Stimulated activated CD4-positive, alpha-beta T cell treated with anti-CD3 and anti-CD28 coated beads, Interleukin-4, amount 100 ng/mL, for 1 hour (primary cell): ENCODE measurements at places on chromosomes 2 and 18.

- DNase-seq: no peak
Observed at GRCh38 chr2:54063967-54064535, 51.4 kb upstream of the ACYP2 start.

DNA sequence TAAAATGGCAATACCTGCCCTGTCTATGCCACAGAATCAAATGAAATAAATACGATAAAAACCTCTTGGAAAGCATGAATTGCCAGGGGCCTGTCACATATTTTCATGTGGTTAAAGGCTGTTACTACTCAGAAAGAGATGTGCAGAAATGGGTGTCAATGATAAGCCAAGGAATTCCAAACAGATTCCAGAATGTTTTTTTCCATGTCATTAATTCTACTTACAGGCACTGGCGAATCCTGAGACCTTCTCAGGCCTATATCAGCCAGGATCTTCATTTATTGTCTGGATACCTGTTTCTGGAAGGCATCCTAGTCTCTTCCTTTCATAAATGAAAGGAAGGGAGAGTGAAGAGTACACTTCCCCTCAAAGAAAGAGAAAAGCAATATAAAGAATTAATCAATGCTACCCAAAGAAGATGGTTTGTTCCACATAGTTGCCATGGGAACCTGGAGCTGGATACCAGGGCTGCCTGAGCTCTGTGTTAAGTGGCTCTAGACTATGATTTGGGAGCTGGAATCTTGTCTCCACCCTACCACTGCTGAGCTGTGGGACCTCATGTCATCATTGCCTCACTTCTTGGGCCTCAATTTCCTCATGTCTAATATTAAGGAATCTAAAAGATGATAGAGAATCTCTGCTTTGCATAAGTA lies 335.1 kb upstream of the SKOR2 start:
- DNase-seq: no peak

GRCh38 chr2:241081190-241081642 lies 20.9 kb downstream of the MTERF4 start:
- DNase-seq: no peak

- DNase-seq: no peak
Observed at GRCh38 chr2:175576270-175576669, 394.8 kb upstream of the ATP5MC3 start.

DNA sequence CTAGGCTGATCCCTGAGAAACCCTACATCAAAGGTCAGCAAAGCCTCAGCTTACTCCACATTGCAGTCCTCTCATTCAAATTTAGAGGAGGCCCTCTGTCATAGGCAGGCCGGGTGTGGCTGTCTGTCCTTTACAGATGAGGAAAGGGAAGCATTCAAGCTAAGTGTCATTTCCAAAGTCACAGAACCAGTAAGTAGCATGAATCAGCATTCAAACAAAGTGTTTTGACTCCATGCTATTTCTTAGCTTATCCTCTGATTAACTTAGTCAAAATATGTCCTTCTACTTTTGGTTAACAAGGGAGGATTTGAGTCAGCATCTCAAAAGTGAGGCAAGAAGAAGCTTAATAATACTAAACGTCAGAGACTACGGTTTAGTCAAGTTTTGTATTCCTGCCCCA lies 409.0 kb upstream of the POU3F3 start:
- DNase-seq: no peak

DNA sequence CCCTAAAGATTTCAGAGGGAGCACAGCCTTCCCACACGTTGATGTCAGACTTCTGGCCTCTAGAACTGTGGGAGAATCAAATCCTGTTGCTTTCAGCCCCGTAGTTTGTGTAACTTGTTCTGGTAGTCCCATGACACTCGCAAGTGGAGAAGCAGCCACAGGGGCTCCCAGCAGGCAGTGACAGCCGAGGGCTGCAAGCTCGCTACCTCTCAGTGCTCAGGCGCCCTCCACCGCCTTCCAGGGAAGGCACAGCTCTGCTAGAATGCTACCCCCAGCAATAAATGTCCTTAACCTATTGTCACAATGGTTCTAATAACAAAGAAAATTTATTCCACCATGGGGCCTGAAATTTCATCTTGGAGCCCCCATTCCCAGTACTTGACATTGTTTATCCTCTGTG lies 143.1 kb upstream of the ZNF236 start:
- DNase-seq: no peak

- DNase-seq: no peak
Observed at GRCh38 chr2:44333994-44334393, 27.3 kb downstream of the PREPL start.
